ENCODE measurements at places on chromosomes 4 and X. TPM values are rescaled to one million over a fixed set of nuclear protein-coding genes. Genes with fewer than 3 reads are reported as not detected.

The RASL11B gene
- 1.2 TPM for total RNA-seq

The TMPRSS11F gene
- not detected for total RNA-seq

The RBM41 gene
- 12.2 TPM for total RNA-seq

The RPS6KA3 gene
- total RNA-seq = 26.6 TPM

The HTN1 gene
- not detected for total RNA-seq

The RHOXF2 gene
- not detected for total RNA-seq

The AREG gene
- total RNA-seq = not detected

The L1CAM gene
- total RNA-seq = 0.30 TPM

The SYNPO2 gene
- total RNA-seq = 0.46 TPM

The PPARGC1A gene
- not detected for total RNA-seq

The PAK3 gene
- not detected for total RNA-seq
